ENCODE measurements at places on chromosomes 3 and 15. TPM values are rescaled to one million over a fixed set of nuclear protein-coding genes. Genes with fewer than 3 reads are reported as not detected.

GRCh38 chr3:2603692-2604289 is 505.1 kb downstream of the CNTN4 start:
- DNase-seq = no peak

TTC21A gene
- 8.5 TPM for total RNA-seq

GRCh38 chr3:13011573-13012220 is 61.5 kb downstream of the IQSEC1 start:
- peak; percentile 51 for DNase-seq

TRAIP gene
- total RNA-seq = 2.4 TPM

- no peak for DNase-seq
These were observed 202.7 kb upstream of the STRIT1 start for GRCh38 chr3:155496206-155496605.

CD86 gene
- 0.29 TPM for total RNA-seq

DNA sequence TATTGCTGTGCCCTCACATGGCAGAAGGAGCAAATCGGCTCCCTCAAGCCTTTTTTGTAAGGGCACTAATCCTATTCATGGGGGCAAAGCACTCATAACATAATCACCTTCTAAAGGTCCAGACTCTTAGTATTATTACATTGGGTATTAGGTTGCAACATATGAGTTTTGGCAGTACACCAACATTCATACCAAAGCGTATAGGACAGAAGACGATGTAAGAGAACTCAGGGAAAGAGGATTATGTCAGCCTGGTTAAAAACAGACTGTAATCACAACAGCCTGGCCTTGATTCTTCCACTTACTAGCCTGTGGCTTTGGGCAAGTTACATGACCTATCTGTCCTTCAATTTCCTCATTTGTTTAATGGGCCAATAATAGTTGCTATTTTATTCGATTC is 828.5 kb upstream of the NECTIN3 start:
- DNase-seq = no peak

MAPKBP1 gene
- total RNA-seq = 25.6 TPM

DNA sequence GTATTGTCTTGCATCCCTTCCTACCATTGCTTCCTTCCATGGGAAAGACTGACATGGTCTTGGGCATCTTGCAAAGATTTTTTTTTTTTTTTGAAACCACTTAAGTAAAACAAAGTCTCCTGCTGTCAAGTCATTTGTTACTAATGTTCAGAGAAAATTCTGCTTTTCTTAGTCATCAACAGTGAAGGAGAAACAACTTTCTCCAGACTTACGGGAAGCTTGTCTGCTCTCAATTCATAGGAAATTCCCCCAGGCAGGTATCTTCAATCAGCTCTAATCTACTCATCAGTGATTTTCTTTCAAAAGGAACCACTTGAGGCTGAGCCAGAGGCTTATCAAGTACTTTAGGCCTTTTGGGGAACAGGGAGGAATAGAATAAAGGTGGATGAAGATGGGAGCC is 15.9 kb upstream of the DRD3 start:
- no peak for DNase-seq

- DNase-seq = no peak
These were observed 748.9 kb upstream of the NR2F2 start for GRCh38 chr15:95581595-95581994.

- no peak for DNase-seq
These were observed 40.1 kb downstream of the CAPN7 start for GRCh38 chr3:15246186-15246585.

- DNase-seq = peak; percentile 81
These were observed 976 bp upstream of the NUP210 start for GRCh38 chr3:13420831-13421765.

SMCO1 gene
- total RNA-seq = not detected

ZCWPW2 gene
- 0.88 TPM for total RNA-seq

GRCh38 chr3:48881652-48882114 is 17.0 kb downstream of the SLC25A20 start:
- DNase-seq = peak; percentile 45

SLC35G2 gene
- total RNA-seq = 8.0 TPM

- no peak for DNase-seq
These were observed 31.5 kb upstream of the SLC2A2 start for GRCh38 chr3:171058058-171058457.

GRCh38 chr3:42148982-42149432 is 57.9 kb downstream of the TRAK1 start:
- DNase-seq = peak; percentile 93

KIF23 gene
- total RNA-seq = 8.3 TPM

SLC38A3 gene
- 0.29 TPM for total RNA-seq

DNA sequence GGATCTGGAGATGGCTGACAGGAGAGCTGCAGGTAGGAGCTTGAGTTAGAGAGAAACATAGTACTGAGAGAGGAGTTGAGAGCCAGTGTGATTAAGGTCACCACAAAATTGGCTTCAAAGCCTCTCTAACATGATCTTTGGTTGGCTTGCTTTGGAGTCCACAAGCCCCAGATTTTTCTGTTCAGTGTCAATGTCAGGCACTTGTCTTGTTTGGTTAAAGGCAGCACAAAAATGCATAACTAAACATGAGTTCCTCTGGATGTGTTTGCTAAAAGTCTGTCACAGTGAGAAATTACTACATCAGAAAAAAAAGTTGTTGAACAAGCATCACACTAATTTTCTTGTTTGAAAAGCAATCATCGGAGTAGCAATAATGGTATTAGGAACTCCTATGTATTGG is 440.5 kb downstream of the NTRK3 start:
- DNase-seq = no peak

DNA sequence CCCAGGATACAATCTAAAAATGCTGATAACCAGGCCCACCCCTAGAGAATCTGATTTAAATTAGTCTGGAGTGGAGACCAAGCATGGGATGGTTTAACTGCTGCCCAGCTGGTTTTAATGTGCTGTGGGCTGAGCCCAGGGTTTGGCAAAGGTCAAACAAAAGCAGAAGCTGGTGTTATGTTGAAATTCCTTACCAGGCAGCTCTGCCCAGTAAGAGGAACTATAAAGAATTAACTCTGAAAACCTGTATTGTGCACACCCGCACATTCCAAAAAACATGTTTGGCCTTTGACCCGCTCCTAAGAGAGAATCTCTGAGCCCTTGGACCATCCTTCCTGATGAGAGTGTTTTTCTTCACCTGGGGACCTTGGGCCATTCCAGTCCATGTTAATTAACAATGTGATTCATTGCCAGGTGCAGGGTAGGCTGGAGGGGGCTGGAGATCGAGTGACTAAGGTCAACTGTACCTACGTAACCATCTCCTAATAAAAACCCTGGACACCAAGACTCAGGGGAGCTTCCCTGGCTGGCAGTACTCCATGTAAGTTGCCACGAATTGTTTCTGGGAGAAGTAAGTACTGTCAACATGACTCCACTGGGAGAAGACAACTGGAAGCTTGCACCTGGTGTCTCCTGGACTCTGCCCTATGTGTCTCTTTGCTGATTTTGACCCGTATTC is 10.9 kb downstream of the CCDC13 start:
- no peak for DNase-seq

DNA sequence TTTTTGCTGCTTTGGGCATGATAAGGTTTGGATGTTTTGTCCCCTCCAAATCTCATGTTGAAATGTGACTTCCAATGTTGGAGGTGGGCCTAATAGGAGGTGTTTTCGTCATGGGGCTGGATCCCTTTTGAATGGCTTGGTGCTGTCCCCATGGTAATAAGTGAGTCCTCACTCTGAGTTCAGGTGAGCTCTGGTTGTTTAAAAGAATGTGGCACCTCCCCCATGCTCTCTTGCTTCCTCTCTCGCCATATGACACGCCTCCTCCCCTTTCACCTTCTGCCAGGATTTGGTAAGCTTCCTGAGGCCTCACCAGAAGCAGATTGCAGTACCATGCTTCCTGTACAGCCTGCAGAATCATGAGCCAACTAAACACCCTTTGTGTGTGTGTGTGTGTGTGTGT is 255.5 kb downstream of the EPHB1 start:
- DNase-seq = no peak

CCR8 gene
- not detected for total RNA-seq

- DNase-seq = no peak
These were observed 14.4 kb upstream of the XXYLT1 start for GRCh38 chr3:195285372-195285771.

DNA sequence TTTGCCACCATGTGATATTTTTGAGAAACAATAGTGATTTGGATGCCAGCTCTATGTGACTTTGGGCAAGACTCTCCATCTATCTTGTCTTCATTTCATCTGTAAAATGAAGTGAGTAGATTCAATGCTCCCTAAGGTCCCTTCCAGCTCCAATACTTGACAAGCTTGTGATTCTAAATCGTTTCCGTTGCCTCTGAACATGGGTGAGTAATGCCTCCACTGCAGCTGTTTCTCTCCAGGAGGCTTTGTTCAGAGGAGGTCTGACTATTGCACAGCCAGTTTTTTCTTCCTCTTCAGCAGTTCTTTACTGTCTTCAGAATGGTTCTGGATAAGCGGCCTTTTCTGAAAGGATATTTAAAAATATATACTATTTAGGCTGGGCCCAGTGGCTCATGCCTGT is 14.8 kb upstream of the TMOD3 start:
- DNase-seq = no peak

DNA sequence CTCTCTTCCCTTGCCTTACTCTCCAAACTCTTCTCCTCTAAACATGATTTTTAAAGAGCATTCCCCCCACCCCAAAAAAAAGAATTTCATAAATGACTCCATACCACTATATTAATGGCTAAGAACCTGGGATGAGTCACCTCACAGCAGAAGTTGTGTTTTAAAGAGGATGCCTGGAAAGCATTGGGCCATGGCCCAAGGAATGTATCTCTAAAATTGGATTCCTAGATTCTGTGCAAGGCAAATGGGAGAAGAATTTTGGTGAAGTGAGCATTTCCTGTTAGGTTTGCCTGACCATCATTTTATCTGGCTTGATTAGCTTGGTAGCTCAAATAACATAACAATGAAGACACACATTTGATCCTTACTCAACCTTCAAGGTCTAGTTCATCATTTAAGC is 251.4 kb downstream of the NR1D2 start:
- DNase-seq = no peak

DNA sequence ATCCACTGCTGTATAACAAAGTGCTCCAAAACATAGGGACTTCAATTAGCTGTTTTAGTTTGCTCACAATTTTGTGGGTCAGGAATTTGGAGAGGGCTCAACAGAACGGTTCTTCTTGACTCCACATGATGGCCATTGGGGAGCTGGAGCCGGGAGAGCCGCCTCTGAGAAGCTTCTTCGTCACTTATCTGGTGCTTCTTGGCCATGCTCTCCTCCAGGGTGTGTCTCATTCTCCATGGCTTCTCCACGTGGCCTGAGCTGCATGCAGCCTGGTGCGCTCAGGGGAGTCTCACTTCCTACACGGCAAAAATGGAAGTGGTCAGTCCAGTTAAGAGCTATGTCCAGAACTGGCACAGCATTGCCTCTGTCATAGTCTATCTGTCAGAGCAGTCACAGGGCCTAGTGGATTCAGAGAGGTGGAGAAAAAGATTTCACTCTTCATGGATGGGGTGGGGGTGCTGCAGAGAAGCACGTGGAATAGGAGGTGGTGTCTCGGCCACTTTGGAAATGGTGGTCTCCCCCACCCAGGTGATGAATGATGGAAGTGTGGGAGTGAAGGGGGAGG is 26.3 kb upstream of the PRR23E start:
- peak; percentile 11 for DNase-seq

DNA sequence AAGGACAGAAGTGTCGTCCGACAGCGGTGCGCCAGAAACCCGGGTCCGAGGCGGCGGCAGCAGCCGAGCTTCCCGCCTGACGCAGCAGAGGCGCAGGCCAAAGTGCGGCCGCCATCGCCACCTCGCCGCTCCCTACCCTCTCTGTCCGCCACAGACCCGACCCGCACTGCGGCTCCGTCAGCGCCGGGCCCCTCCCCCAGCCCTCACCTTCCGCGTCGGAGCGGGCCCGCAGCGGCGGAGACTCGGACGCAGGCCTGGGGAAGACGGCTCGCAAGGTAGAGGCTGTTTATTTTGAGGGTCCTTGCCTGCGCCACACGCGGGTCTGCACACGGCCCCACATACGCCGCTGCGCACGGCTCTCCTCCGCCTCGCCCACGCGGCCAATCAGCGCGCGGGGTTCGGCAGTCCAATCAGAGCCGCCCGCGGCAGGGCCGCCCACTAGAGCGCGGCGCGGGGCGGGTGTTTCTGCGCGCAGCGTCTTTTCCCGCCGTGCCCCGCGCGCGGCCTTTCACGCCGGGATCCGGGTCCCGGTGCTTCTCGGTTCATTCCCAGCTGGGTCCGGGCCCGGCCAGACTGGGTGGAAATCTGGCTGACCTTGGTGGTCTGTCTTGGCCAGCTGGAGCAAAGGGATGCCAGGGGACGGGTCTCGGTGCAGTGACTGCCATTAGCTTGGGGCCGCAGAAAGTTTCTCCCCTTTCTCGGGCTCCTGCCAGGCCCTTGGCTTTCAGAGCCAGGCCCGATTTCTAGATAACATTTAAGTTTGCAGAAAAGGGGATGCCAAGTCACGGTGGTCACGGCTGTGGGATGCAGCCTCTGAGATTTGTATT is at the start of gene CNBP:
CNBP (minus strand) TSS at position 328 of the 827 bp plus-strand sequence. CDS start 12,139 bp downstream, outside the sequence.
- peak; percentile 98 for DNase-seq

TEX9 gene
- 12.7 TPM for total RNA-seq

DNA sequence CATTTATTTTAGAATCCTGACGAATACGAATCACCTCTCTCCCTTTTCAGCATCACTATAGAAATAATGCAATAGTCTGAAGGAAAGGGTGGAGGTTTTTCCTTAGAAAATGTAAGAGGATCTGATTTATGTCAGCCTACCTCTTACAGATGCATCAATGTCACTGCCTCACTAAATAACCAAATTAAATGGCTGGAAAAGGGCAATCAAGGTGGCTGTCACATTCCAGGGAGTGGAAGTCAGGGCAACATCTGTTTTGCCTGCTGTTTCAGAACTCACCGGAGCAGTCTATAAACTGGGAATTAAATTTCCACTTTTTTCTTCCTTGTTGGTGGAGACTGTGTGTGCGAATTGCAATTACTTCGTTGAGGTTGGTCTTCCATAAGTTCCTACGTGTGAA is 299.3 kb upstream of the PDZRN3 start:
- no peak for DNase-seq

- no peak for DNase-seq
These were observed 36.9 kb downstream of the TCAIM start for GRCh38 chr3:44375450-44375849.

HEMK1 gene
- 8.7 TPM for total RNA-seq

- peak; percentile 30 for DNase-seq
These were observed 71.7 kb downstream of the CYP19A1 start for GRCh38 chr15:51266656-51267050.

GOLGA8H gene
- under 0.01 TPM for total RNA-seq

- no peak for DNase-seq
These were observed 710.6 kb downstream of the EDEM1 start for GRCh38 chr3:5898106-5898505.

DNA sequence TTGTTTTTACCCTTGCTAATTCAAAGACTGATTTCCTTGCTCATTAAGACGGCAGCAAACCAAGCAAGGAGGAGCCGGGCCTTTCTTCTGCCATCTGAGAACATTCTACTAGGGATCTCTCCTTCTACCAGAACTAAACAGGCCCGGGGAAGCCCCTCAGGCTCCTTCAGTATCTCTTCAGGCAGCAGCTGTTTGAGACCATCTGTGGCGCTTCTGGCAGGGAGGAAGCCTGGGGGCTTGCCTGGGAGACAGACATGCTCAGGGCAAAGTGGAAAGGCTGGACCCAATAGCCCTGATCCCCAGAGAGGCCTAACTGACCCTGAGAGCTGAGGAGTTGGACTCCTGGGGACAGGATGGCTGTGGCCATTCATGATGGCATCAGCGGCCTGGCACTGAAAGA is 67.9 kb downstream of the FEM1B start:
- DNase-seq = no peak

SPESP1 gene
- total RNA-seq = 2.9 TPM

- DNase-seq = no peak
These were observed 521.5 kb upstream of the PPP2R3A start for GRCh38 chr3:135444058-135444457.

Measured in osteoblast (primary cell).